ENCODE measurements at places on chromosomes 4 and X.

DNA sequence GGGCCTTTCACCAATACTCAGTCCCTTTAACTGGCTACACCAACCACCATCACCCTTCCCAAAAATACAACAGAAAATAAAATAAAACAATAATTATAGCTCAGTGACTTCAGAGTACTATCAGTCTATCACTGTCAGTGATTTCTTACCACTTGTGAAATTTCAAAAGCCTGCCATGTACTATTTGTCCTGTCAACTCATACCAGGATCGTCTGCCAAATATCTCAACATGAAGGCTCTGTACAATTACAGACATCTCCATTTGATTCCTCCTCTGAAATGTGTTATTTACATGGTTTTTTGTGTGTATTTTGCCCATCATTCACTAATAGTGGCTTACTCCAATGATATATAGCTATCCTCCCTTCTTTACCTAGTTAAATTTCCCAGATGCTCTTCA lies 772.0 kb downstream of the IL1RAPL1 start:
- no peak for DNase-seq

DNA sequence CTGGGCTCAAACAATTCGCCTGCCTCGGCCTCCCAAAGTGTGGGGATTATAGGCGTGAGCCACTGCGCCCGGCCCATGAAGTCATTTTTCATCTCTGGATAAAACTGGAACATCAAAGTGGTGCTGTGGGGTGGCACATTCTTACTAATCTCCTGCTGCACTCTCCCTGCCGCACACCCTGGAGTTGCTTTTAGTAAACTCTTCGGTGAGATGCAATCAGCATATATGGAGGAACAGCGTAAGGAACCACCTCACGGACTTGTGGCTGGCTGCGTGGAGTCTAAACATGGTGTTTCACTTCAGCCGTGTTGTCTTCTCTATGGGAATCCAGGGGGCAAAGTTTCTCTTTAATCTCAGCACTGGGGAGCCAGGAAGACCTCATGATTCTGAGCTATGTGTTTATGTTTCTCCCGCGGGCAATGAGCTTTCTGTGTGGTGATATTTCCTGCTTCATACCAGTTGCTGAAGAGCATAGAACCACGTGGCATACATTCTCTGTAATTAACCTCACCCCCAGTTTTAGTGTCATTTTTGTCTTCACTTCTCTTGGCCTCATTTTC lies 2.1 kb upstream of the RHOH start:
- no peak for DNase-seq

GRCh38 chr4:19982556-19982955 lies 269.1 kb upstream of the SLIT2 start:
- no peak for DNase-seq

- DNase-seq = no peak
These were observed 11.7 kb upstream of the BCOR start for GRCh38 chrX:40109288-40110008.

GRCh38 chr4:146349306-146349705 lies 135.0 kb downstream of the REELD1 start:
- no peak for DNase-seq

DNA sequence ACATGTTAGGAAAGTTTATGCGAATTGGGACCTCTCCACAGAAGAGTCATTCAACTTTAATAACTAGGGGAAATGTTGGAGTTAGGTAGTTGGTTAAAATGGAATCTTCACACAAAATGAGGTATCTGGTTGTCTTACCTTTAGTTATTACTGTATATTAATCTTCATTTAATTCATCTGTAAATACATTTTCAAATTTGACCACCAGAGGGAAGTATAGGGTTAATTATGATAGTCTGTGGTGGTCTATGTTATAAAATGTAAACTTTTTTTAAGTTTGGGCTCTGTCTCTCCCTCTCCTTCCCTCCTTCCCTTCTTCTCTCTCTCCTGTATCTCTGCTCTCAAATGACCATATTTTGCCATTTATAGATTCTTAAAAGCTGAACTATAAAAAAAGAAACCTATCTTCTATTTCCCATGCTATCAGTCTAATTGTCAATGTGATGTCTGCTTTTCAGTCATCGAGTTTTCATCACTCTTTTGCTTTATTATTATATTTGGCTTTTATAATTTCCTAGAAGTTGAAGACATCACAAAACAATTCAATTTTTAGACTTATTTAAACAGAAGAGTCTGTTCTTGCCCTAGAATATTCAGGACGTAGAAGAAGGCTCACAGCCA lies 49.8 kb downstream of the TMEM144 start:
- DNase-seq = no peak

DNA sequence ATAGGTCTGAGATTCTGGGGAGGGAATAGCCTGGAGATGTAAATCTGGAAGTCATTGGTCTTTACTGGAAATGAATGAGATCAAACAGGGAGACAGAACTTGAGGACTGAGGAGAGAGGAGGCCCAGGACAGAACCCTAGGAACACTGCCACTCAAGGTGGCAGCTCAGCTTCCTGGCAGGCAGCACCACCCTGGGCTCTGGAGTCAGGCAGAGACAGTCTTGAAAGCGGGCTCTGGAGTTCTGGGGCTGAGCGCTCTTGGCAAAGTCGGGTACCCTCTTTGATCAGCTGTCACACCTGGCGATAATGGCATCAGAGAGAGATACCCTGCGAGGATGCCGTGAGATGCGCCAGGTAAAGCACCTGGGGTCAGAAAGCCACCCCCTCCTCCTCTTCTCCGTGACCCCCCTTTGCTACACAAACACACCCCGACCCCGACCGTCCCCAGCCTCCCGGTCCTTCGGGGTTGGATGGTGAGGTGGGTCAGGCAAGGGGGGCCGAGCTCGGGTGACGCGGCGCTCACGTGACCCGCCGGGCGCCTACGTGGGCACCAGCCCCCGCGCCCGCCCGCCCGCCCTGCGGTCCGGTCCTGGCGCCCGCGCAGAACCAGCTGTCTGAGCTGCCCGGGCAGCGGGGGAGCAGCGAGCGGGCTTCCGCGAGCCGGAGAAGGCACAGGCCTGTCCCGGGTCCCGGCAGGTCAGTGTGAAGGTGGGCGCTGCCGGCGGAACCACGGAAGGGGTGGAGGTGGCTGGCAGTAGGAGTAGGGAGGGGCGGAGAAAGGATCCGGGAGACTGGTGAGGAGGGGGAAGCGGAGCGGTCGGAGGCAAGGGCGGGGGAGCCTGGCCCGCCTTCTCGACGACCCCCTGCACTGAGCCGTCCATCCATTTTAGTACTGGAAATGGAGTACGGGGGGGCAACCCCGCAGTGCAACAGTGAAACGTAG lies at the start of gene TCEAL3:
Gene TCEAL3 (plus strand): TSS at position 600 of the 942 bp plus-strand sequence. CDS start 1,102 bp downstream, outside the sequence.
- DNase-seq = no peak

GRCh38 chrX:7149411-7149810 lies 1.5 kb upstream of the PUDP start:
- no peak for DNase-seq

- no peak for DNase-seq
These were observed 405.0 kb downstream of the AFF2 start for GRCh38 chrX:148905400-148905799.

DNA sequence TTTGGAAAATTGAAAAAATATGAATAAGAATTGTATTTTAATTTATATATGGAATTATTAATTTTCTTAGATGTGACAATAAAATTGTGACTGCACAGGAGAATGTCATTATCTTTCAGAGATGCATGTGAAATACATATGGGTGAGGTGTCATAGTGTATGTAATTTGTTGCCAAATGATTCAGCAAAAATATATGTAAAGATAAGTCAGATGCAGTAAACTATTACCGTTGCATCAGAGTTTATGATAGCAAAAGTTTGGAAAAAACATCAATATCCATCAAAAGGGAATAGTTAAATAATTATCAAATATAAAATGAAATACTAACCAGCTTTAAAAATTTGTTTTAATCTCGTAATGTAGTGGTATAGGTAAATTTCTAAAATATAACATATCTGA lies 10.4 kb upstream of the SLC7A11 start:
- DNase-seq = no peak

GRCh38 chr4:121977251-121978171 lies 25.7 kb upstream of the TRPC3 start:
- DNase-seq = no peak

DNA sequence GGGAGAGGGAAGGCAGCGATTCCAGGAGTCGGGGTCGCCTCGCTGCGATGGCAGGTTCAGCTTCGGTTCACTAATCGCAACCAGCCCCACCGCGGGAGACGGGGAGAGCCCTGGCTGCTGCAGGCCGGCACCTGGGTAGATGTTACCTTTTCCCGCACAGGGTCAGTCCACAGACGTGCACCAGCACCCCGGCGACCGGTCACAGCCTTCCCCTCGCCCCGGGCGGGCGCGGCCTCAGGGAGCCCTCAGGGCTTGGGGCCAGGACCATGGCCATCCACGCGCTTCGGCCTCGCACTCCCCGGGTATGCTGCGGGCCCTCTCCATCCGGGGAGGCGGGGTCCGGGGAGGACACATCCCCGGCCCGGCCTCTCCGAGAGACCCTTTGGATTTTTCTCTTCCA lies 26.1 kb upstream of the EXOC1L start:
- DNase-seq = no peak

GRCh38 chrX:37958525-37959211 lies 47.7 kb upstream of the SYTL5 start:
- no peak for DNase-seq

DNA sequence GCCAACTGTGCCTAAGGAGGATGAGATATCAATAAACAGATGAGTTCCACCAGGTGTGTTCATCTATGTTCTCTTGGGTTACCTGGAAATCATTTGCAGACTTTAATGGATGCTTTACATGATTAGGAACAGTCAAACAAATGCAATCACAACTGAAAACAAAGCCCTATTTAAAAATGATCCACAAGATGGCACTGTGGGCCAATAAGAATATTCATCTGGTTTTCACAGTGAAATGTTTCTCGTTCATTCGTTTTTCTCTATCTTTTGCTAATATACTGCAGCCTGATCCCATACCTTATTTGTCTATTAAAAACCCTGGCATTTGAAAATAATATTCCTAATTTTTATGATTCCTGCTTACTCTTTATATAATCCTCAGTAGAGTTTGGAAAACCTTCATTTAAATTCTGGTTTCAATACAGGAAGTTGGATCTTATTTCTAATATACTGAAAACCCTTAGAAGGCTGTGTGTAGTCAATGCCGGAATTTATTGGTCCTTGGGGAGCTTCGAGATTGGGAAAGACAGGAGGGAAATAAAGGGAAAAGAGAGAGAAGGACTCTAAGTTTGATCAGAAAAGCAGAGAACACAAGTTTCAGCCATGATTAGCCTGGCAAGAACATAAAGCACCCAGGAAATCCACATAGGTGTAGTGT lies 63.8 kb upstream of the TAPT1 start:
- DNase-seq = no peak

GRCh38 chrX:97332963-97333362 lies 449.3 kb downstream of the RPA4 start:
- no peak for DNase-seq

GRCh38 chrX:70208479-70208878 lies 26.0 kb upstream of the AWAT1 start:
- no peak for DNase-seq

GRCh38 chr4:106058921-106059320 lies 163.7 kb downstream of the NPNT start:
- DNase-seq = no peak

- no peak for DNase-seq
These were observed 39.1 kb downstream of the PSAPL1 start for GRCh38 chr4:7395645-7396044.

GRCh38 chr4:177441061-177441802 lies 1.0 kb downstream of the AGA start:
- DNase-seq = no peak

- DNase-seq = no peak
These were observed 1267.2 kb downstream of the RAPGEF2 start for GRCh38 chr4:160370046-160370445.

- DNase-seq = no peak
These were observed 23.0 kb downstream of the ATG4A start for GRCh38 chrX:108114541-108114940.

DNA sequence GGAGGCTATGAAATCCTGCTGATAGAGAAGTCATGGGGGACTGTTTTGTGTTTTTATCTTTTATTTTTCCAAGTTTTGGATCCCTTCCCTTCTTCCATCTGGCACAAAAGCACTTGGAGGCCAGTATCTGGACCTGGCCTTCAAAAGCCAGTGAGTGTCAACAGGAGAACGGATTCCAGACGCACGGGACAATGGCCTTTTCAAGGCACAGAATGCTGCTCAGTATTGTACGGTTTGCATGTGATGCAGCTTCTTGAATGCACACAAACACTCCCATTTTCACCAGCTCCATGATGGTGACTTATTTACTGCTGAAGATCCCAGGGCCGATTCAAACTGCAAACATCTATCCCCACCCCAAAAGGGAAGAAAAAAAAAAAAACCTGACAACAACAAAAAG lies 145.4 kb downstream of the CPEB2 start:
- no peak for DNase-seq

- DNase-seq = no peak
These were observed 22.9 kb upstream of the SGMS2 start for GRCh38 chr4:107801766-107802211.

DNA sequence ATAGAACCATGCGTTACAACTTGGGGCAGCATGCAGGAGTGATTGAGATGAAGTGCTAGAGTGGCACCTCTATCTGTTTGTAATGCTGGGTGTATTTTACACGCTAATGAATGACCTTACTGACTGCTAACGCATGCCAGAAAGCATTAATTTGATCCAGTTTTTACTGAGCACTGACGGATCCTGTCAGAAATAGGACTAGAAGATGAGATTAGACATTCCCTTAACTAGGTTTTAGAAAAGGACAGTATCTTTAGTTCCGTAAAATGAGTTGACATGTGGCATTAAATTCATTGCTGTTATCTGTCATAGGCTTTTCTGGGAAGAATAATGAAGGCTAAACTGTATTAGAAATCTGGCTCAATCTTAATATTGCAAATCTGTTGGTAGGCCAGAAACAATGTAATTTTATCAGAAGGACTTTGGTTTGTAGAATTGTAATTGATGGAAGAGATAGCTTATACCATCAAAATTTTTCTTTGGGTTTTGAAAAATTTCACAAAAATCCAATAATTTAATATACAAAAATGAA lies 140.4 kb upstream of the WDFY3 start:
- no peak for DNase-seq

GRCh38 chr4:122875949-122876348 lies 46.4 kb downstream of the NUDT6 start:
- DNase-seq = no peak

DNA sequence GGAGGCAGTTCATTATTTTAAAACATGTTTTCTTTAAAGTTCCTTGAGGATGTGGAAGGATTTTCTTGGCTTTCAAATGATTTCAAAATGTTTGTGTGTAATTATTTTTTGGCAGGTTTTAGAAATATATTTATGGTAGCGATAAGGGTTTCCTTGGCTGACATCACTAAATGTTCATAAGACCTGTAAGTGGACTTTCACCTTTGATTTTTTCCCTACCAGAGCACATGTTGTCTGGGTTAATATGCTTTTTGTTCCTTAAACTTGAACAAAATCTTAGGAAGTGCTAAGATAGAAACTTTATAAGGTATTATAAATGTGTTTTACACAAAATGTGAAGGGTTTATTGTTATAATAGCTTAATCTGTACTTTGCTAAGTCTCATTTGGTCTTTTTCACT lies 315.6 kb downstream of the PCDH7 start:
- no peak for DNase-seq
